ENCODE measurements at places on chromosomes 5 and 9. TPM values are rescaled to one million over a fixed set of nuclear protein-coding genes. Genes with fewer than 3 reads are reported as not detected.

GPR151 gene
- total RNA-seq, result 1.2 TPM

DNA sequence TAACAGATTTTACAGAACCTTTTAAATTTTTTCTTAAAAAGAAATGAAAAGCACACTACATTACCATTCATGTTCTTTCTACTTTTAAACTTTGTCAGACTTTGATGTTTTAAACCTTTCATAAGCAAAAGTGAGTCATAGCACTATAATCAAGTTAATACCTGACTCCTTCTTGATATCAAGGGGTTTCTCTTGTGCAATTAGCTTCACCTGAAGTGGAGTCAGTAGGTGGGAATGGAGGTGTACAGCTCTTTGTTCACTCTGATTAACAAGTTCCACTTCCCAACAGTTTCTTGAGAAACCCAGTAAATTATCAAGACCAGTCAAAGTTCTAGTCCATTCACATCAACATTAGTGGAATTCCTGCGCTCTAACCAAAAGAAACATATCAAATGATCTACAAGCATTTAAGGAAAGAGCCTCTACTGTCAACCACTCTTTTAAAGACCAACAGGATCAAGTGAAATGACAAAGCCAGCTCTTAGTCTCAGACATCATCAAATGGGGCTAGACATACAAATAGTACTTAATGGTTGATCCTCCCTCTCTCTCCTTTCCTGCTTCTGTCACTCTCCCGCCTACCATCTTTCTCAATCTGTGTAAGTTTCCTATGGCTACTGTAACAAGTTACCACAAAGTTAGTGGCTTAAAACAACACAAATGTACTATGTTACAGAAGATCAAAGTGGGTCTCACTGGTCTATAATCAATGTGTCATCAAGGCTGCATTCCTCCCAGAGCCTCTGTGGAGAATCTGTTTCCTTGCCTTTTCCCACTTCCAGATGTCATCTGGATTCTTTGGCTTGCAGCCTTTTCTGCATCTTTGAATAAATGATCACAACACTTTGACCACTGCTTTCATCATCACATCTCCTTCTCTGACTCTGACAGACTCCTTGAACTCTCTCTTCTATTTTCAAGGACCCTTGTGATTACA, 68.0 kb downstream of the HINT1 start:
- DNase-seq, result no peak

DNA sequence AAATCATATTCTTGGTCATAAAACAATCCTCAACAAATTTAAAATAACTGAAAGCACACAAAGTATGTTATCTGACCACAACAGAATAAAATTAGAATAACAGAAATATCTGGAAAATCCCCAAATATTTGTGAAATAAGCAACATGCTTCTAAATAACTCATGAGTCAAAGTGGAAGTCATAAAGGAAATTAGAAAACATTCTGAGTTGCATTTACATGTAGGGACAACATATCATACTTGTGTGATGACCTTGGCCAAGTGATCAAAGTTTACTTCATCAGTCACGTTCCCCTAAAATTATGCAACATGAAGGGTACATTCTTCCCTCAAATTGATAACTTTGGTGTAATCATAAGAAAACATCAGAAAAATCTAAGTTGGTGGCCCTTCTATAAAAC, 64.7 kb downstream of the CSF2 start:
- DNase-seq, result no peak

GRCh38 chr5:90097082-90097477, 312.5 kb downstream of the CETN3 start:
- DNase-seq, result no peak

Measured in umbilical cord (tissue), 2 donors.